ENCODE measurements at places on chromosomes 7 and 10.

GRCh38 chr10:30398193-30398592 lies 35.8 kb upstream of the MAP3K8 start:
- DNase-seq = no peak

DNA sequence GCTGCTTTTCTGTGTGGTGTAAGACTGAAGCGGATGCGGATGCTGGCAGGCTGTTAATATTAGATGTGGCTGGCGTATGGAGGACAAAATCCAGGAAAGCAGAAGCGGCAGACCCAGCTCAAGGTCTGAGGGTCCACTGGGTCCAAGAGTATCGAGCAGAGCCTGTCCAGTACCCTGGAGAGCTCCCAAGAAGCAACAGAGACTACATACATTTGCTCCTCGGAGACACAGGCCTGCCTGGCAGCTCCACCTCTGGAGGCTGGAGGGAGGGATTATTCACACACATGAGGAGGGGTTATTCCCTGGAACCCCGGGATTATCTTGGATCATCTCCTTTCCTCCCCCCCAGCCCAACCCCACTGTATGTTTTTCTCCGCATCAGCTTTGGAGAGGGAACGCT lies 31.3 kb upstream of the LOXL4 start:
- DNase-seq = no peak

GRCh38 chr7:40996233-40996677 lies 706.6 kb downstream of the INHBA start:
- DNase-seq = no peak

- DNase-seq = no peak
Observed at GRCh38 chr7:21617513-21617912, 74.7 kb downstream of the DNAH11 start.

GRCh38 chr10:132752378-132752777 lies 33.6 kb downstream of the NKX6-2 start:
- no peak for DNase-seq

DNA sequence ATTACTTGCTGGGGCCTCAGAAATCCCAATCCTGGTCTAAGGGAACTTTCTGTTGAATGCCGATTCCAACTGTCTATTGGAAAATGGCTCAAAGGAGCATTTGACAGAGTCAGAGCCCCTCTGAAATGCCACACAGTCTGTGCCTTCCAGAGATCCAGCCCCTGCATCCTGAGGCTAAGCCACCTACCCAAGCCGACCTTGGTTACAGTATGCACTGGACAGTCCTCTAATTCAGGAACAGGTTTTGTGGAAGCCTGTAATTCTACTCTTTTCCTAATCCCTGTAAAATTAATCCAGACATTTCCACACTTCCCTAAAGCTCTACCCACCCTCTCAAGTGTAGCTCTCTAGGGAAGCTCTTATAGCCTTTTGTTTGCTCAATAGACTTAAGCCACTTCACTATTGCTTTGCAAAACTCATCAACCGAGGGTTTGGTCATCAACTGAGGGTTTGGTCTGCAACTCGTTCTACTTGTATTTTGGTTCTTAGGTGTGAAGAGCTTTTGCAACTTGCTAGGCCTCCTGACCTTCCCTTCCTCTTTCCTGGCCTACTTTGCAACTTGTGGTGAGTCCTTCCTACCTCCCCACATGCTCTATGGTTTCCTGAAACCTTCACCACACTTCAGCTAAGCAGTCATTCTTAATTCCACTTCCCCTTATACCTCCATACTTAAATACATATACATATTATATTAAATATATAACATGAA lies 364.8 kb downstream of the SFMBT2 start:
- DNase-seq = no peak

- DNase-seq = no peak
Observed at GRCh38 chr7:77351539-77352004, 64.6 kb downstream of the GSAP start.

- DNase-seq = no peak
Observed at GRCh38 chr7:676246-676971, 50.1 kb upstream of the DNAAF5 start.

DNA sequence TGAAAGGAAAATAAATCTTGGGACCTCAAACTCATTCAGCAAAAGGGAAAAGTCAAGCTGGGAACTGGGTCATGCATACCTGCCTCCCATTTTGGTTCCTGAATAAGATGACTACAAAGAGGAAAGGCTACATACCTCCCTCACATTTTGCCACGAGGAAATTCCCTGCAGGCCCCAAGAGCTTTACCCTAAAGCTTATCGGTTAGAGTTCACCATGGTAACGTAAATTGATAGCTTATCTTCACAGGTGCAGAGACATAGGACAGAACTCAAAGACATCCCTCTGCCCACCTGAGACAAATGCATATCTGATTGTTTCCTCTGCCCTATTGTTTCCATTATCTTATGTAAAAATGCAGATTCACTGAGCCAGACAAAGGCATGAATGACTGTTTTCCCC lies 31.5 kb upstream of the GRB10 start:
- DNase-seq = no peak

GRCh38 chr7:136046548-136046947 lies 69.4 kb upstream of the MTPN start:
- DNase-seq = no peak

GRCh38 chr7:156527458-156527890 lies 113.1 kb upstream of the RNF32 start:
- DNase-seq = no peak

DNA sequence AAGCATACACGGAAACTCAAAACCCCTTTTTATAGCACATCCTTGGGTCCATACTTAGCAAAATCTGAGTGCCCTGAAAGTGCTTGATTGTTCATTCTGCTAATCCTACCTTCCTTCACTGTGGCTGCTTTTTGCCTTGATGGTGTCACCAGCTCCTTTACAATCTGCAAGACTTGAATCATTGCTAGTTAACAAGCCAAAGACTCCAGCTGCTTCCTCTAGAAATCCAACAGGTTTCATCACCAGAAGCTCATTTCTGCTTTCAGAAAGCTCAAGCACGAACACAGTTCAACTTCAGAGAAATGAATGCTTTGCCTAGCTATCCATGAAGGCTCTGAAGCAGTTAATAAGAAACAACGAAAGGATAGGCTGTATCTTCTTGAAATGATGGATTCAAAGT lies 38.0 kb downstream of the USP6NL start:
- DNase-seq = no peak

DNA sequence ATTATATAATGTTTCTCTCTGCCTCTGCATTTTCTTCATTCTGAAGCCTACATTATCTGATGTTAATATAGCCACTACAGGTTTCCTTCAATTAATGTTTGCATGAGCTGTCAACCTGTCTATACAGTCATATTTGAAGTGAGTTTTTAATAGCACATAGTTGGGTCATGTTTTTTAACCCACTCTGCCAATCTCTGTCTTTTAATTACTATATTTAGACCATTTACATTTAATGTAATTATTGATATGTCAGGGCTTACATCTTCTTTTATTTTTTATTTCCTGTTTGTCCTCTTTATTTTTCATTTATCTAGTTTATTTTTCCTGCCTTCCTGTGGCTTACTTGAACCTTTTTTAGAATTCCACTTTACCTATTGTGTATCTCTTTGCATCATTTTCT lies 124.3 kb upstream of the PDE1C start:
- no peak for DNase-seq

DNA sequence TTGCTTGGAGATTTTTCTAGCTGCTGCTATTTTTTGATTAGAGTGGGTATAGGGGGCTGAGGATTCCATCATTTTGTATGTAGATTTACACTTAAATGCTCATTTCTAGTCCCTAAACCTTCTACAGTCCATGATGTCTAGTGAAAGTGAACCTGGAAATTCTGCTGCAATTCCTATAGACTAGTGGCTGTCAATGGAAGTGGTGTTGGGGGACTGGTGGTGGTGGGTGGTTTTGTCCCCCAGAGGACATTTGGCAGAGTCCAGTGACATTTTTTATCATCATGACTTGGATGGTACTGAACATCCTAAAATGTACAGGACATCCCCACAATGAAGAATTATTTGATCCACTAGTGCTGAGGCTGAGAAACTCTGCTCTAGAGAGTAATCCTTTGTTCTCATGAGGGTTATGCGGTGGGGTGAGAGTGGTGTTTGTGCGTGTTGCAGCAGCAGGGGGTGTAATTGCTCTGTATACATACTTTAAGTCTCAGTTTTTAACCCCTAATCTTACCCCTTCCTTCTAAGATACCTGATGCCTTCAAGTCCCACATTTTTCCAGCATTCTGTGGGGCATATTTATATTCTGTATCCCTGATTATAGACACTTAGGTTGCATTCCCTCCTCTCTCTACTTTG lies 35.0 kb downstream of the KIF11 start:
- no peak for DNase-seq

DNA sequence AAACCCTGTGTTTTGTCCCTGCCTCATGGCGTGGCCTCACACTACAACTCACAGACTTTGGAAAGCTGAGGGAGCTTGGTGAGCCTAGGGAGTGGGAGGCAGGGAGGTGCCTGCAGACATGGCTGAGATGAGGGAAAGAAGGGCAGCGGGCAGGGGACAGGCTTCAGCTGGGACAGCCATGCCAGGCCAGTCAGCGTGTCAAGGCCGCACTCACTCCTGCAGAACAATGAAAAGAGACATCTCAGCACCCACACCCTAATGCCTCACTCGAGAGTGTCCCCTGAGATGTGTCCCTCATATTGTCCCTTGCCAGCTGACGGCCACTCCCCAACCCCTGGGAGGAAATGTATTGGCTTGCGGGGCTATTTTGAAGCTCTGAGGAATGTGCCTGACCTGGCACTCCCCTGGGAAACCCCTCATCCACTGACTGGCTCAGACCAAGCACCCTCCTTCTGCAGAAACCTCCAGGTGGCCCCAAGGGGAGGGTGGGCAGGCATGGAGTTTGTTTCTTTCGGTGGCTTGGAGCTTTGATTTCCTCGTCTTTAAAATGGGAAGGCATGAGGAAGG lies 31.6 kb downstream of the SH3PXD2A start:
- DNase-seq = no peak

DNA sequence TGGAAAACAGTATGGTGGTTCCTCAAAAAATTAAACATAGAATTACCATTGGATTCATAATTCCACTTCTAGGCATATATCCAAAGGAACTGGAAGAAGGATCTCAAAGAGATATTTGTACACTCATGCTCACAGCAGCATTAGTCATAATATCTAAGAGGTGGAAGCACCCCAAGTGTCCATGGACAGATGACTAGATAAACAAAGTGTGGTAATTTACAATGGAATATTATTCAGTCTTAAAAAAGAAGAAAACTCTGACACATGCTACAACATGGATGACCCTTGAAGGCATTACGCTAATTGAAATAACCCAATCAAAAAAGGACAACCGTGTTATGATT lies 594.2 kb downstream of the KCNMA1 start:
- no peak for DNase-seq

GRCh38 chr10:83050815-83051214 lies 1088.5 kb upstream of the GHITM start:
- no peak for DNase-seq

- no peak for DNase-seq
Observed at GRCh38 chr10:67969875-67970274, 85.4 kb downstream of the SIRT1 start.

- no peak for DNase-seq
Observed at GRCh38 chr7:138776166-138776833, 21.5 kb upstream of the TMEM213 start.

DNA sequence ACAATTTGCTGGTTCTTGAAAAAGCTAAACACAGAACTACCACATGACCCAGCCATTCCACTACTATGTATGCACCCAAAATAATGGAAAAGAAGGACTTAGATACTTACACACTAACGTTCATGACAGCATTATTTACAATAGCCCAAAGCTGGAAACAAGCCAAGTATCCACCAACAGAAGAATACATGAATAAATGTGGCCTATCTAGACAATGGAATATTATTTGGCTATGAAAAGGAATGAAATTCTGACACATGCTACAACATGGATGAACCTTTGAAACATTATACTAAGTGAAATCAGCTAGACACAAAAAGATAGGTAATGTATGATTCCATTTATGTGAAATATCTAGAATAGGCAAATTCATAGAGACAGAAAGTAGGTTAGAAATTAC lies 67.4 kb upstream of the EXOC4 start:
- no peak for DNase-seq

DNA sequence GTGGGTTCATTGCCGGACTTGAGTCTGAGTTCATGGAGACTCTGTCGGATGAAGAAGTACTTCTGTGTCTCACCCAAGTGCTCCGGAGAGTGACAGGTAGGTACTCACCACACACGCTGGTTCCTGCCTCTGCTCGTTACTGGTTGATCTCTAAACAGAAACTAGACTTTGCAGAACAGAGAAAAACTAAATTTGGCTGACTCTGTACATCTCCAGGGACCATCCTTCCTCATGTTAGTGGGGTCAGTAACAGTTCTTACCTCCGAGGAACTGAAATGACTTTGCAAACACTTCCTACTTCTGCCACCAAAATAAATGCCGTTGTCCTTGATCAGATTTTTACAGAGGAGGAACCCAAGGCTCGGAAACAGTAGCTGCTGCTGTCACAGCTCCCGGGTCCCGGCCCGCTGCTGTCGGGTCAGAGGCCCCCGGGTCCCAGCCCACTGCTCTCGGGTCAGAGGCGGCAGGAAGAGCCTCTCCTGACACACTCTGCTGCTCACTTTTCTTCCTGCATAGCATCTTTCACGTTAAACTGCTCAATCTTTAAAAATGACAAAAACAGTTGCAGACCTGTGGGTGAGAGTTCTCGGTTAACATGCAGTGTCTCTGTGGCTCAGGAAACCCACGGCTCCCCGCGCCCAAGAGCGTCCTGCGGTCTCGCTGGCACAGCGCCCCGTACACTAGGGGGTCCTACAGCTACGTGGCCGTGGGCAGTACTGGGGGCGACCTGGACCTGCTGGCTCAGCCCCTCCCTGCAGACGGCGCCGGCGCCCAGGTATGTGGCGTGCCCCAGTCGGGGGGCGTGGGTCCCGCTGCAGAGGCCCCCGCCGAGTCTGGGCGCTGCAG lies 4.8 kb upstream of the MTG1 start:
- DNase-seq = no peak

GRCh38 chr7:151629713-151630272 lies 110.1 kb upstream of the RHEB start:
- DNase-seq = no peak

- DNase-seq = no peak
Observed at GRCh38 chr10:48238826-48239520, 35.5 kb downstream of the FRMPD2 start.

DNA sequence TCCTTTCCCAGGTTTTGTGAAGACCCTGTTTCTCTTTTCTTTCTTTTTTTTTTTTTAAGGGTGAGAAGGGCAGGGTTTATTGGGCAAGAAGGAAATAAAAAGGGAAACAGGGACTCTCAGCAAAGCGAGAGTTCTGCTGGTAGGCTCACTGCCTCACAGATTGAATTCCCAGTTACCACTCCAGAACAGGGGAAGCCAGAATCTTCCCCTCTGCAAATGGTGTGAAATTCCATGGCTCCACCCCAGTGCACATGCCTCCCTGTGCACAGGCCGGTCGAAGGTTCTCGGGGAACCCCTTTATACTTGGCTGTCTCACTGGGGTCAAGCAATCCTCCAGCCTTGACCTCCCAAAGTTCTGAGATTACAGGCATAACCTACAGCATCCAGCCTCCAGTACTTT lies 10.5 kb upstream of the GUSB start:
- no peak for DNase-seq

- DNase-seq = no peak
Observed at GRCh38 chr10:130393342-130393741, 257.2 kb downstream of the GLRX3 start.
